ENCODE measurements at places on chromosomes 2 and 18.

DNA sequence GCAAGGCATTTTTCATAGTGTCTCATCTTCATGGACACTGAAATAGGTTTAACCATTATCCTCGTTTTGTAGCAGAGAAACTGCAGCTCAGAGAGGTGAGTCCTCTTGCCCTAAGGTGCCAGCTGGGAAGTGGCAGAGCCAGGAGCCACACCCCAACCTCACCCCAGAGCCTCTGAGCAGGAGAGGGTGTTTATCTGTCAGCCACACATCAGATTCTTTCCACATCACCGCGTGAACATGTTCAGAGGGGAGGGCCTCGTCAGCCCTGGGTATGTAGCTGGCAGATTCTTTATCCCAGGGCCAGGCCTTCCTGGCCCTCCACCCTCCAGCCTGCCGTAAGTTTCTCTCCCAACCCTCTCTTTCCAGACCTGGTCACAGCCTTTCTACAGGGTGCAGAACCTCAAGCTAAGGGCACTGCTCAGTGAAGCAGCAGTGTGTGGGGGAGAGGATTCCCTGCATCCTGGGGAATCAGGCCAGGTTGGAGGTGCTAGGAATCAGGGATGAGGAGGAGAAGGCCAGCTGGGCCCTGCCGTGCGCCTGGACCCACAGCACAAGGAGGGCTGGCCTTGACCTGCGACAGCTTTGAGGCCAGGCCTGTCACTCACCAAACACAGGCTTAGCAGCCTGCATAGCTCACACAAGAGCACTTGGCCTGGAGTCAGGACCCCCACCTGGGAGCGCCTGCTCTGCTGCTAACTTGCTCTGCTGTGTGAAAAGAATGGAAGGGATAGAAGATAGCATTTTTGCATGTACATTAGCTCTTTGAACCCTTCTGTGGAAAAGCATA is 111.3 kb upstream of the MCFD2 start:
- no peak for DNase-seq

DNA sequence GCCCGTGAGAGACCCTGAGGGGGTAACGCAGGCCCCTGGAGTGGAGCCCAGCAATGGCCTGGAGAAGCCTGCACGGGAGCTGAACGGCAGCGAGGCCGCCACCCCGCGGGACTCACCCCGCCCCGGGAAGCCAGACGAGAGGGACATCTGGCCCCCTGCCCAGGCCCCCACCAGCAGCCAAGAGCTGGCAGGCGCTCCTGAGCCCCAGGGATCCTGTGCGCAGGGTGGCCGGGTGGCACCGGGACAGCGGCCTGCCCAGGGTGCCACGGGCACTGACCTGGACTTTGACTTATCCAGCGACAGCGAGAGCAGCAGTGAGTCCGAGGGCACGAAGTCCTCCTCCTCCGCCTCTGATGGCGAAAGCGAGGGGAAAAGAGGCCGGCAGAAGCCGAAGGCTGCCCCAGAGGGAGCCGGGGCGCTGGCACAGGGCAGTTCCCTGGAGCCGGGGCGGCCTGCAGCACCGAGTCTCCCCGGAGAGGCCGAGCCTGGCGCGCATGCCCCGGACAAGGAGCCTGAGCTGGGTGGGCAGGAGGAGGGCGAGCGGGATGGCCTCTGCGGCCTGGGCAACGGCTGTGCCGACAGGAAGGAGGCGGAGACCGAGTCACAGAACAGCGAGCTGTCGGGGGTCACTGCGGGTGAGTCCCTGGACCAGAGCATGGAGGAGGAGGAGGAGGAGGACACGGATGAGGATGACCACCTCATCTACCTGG is 35.1 kb downstream of the CTDP1 start:
- no peak for DNase-seq

DNA sequence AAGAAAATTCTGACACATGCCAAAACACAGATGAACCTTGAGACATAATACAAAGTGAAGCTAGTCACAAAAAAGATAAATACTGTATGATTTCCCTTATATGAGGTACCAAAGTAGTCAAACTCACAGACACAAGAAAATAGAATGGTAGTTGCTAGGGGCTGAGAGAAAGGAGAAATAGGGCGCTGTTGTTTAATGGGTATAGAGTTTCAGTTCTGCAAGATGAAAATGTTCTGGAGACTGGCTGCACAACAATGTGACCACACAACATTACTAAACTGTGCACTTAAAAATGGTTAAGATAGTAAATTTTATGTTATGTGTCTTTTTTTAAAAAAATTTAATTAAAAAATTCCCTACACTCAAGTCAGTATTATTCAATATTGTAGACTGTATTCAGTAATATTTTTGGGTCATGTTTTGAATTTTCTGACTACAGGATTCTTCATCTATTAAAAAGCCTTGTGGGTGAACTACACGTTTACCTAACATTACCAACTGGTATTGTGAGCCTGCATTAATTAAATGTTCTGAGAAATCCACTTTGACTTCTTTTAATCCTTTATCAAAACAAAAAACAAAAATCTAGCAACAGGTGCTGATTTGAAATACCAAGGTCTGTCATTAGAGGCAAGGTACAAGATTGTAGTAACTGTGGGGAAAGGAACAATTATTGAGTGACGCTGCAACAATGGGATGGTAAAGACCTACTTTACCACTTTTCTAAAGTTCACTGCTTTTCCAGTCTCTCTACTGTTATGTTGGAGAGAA is 140.8 kb upstream of the ZFP36L2 start:
- no peak for DNase-seq

DNA sequence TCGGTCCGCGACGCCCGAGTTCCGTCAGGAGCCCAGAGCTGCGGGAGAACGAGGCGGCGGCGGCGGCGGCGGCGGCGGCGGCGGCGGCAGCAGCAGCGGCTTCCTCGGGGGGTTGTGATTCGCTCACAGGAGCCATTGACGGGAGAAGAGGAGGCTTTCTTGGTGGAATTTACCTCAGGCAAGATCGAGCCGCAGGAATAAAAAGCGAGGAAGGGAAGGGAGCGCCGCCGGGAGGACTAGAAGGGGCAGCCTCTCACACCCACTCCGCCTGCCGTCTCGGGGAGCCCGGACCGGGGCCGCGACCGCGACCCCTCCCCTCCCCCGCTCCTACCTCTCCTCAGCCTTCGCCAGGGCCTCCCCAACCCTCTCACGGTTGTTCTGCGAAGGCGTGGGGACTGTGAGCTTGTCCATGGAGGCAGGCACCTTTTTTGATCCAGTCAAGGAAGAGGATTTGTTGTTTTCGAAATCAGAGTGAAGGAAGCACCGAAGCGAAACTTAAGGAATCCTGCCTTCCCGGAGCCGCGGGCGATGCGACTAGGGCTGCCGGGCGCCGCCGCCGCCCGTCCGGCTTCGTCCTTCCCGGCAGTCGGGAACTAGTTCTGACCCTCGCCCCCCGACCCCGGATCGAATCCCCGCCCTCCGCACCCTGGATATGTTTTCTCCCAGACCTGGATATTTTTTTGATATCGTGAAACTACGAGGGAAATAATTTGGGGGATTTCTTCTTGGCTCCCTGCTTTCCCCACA is 506 bp downstream of the BMPR2 start:
- peak; percentile 27 for DNase-seq

DNA sequence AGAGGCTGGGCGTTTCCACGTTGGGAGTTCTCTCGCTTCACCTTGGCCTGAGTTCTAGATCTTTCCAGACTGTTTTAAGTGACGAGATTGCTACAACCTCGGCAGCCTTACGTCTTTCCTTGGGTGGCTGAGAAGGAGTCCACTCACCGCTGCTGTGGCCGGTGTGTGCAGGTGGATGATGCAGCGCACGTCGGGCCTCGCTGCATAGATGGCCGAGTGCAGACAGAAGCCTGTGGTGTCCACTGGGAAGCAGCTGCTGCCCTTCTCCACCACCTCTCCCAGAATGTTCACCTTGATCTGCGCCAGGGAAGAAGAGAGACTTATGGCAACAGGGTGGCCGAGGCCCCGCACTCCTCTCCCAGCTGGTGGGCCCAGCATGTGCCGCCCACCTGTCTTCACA is 75.7 kb downstream of the ADD2 start:
- DNase-seq, result no peak

DNA sequence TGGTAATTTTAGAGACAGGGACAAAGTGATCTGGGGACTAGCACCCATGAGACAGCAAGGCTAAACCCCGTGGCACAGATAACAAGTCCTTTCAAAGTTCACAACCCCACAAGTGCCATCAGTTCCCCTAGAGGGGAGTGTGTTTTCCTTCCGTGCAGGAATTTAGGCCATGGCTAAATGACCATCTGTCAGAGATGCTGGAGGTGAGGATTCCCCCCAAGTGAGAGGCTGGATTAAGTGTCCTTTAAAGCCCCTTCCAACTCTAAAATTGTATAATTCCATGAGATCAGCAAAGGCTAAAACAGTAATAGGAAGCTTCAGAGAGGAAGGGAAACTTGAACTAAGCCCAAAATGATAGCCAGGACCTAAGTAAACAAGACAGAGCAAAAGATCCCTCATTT is 8.7 kb downstream of the FEZ2 start:
- DNase-seq, result no peak

- no peak for DNase-seq
These were observed 134.5 kb downstream of the RHBDD1 start for GRCh38 chr2:226970362-226970761.

- no peak for DNase-seq
These were observed 92.2 kb upstream of the CHRNA1 start for GRCh38 chr2:174856447-174856846.

- DNase-seq, result no peak
These were observed 114.3 kb downstream of the GCA start for GRCh38 chr2:162458240-162458639.

GRCh38 chr2:174654419-174654941 is 56.9 kb upstream of the WIPF1 start:
- no peak for DNase-seq

DNA sequence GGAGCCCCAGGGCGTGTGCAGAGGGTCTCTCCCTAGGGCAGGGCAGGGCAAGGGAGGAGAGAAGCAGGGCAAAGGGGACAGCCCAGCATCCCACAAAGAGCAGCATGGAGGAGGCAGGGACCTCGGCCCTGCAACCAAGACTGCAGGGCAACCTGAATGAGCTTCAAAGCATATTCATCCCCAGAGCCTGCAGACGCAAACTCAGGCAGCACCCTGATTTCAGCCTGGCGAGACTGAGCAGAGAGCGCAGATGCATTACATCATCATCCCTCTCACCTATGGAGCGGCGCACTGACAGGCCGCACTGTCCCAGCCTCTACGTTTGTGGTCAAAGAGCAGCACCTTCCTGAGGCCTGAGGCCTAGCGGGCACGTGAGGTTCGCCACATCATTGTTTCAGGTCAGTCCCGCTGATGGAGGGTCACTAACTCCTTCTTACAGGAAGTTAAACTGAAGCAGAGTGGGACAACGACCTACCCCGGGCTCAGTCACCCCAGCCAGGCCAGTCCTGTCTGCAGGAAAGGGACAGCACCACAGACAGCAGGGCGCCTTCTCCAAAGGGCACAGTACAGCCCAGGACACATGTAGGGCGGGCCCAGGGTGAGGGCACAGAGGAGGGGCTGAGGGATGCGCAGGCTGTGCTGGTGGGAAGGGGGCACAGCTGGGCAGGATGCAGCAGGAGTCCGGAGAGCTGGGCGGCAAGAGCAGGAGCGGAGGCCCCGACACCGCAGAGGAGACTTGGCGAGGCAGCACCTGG is 67.2 kb upstream of the RAB6C start:
- DNase-seq, result no peak

DNA sequence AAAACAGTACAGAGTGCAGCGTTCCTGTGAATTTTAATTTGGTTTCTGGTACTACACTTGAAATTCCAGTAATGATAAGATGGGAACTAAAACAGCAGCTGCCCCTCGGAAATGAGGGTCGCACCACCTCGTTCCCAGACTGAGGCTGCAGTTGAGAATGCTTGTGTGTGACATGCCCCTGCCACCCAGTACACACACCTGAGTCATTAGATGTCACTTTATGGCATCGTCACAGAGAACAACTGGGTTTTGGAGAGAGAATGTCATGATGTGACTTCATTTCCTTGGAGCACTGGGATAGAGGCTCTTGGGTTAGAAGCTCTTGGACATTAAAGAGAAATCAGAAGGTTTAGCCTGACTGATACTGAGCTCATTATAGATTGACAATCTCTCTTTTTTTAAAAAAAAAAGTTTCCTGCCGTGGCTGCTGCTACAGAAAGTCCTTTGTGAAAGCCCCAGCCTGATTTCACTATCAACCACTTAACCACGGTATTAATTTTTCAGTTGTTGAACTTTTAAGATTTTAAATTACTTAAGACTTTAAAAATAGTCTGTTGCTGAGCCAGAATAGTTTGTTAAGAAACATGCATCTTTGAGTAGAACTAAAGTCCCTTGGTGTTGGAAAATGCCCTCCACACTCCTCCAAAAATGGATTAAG is 24.5 kb downstream of the BCL2L11 start:
- no peak for DNase-seq

GRCh38 chr2:172806493-172806892 is 70.8 kb downstream of the RAPGEF4 start:
- no peak for DNase-seq

GRCh38 chr2:201402651-201403562 is 45.8 kb upstream of the FLACC1 start:
- DNase-seq, result no peak

DNA sequence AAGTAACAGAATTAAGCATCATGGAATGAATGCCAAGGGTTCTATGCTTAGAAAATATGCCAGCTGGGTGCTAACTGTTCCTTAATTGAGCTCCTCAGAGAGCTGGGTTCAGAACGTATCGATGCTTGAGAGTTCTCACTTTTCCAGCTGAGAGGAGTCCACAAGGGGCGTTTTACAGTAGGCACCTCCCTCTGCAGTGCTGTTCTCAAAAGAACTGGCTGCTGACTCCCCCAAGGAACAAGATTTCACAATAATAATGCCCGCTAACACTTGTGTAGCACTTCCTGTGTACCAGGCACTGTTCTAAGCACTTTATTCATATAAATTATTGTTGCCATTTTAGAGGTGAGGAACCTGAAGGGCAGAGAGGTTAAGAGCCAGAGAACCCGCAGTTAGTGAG is 18.1 kb upstream of the TMEM237 start:
- no peak for DNase-seq

GRCh38 chr2:215918901-215919599 is 94.3 kb downstream of the MREG start:
- no peak for DNase-seq

GRCh38 chr2:55887901-55888624 is 35.5 kb downstream of the EFEMP1 start:
- DNase-seq, result no peak

DNA sequence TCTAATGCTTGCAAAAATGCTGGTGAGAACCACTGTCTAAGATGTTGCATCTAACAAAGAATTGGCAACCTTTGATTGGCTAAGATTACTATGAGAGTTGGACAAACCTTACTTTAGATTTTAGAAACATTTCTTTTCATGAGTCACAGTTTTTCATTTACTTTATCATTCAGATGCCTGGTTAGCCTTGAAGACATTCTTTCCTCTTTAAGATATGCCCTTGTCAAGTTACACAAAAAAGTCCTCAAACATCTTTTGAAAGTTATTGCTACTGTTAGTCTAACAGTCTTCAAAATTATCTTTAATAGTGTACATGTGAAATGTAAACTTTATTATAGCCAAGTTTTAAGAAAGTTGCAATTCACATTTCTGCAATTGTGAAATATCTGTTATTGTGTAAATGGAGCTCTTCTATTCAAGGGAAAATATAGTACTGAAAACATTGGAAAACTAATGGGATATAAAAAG is 276.3 kb downstream of the RND3 start:
- no peak for DNase-seq
